Glomerular endothelial cell (primary cell): ENCODE measurements at places on chromosomes 5 and 9. TPM values are rescaled to one million over a fixed set of nuclear protein-coding genes. Genes with fewer than 3 reads are reported as not detected.

The FOXI1 gene
- total RNA-seq, result not detected in 2 replicates

The MROH2B gene
- not detected in 2 replicates for total RNA-seq

The CBY3 gene
- 3.0 TPM in 1 of 2 replicates, not detected in the other for total RNA-seq

The CPLANE1 gene
- 21.6 and 30.1 TPM in 2 replicates for total RNA-seq

The DRD1 gene
- not detected in 2 replicates for total RNA-seq

The PHF2 gene
- 19.3 and 22.9 TPM in 2 replicates for total RNA-seq

The TLE1 gene
- total RNA-seq, result 44.1 and 58.7 TPM in 2 replicates

The HAUS6 gene
- total RNA-seq, result 11.1 and 15.0 TPM in 2 replicates

The ARHGEF37 gene
- 4.6 and 8.5 TPM in 2 replicates for total RNA-seq

GRCh38 chr5:51890435-51891116 is 507.3 kb downstream of the ISL1 start:
- no peak for DNase-seq

GRCh38 chr9:108150736-108151586 is 661.4 kb upstream of the KLF4 start:
- DNase-seq, result peak; percentile 76

GRCh38 chr5:84729326-84729725 is 344.6 kb upstream of the EDIL3 start:
- DNase-seq, result no peak

DNA sequence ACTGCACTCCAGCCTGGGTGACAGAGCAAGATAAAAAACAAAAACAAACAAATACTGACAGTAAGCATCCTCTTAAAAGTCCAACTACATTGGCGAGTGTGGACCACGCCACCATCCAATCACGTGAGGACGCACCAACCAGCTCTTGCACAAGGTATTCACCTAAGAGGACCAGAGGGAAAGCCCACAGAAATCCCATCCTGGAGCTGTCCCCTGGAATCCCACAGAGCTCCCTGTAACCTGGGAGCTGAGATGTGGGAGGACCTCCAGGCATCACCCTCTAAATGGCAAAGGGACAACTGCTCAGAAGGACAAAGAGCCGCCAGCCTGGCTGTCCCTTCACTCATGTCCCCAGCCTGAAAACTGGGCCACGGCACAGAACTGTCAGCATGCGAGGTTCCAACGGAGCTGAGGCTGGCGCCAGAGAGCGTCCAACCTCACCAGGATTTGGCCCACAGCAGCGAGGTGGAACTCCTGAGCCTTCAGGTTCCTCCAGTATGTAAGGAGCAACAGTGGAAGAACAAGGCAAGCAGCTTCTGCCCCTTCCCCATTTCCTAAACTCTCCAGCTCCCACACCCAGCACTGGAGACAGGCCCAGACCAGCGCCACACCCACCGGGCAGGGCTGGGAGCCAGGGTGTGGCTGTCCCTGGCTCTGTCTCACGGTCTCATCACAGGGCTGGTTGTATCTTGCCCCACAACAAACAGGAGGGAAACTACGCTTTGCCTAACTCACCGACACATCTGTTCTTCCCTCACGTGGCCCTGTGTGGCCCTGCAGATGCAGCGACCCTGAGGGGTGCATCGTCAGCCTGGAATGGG is 15.2 kb downstream of the IPPK start:
- no peak for DNase-seq

DNA sequence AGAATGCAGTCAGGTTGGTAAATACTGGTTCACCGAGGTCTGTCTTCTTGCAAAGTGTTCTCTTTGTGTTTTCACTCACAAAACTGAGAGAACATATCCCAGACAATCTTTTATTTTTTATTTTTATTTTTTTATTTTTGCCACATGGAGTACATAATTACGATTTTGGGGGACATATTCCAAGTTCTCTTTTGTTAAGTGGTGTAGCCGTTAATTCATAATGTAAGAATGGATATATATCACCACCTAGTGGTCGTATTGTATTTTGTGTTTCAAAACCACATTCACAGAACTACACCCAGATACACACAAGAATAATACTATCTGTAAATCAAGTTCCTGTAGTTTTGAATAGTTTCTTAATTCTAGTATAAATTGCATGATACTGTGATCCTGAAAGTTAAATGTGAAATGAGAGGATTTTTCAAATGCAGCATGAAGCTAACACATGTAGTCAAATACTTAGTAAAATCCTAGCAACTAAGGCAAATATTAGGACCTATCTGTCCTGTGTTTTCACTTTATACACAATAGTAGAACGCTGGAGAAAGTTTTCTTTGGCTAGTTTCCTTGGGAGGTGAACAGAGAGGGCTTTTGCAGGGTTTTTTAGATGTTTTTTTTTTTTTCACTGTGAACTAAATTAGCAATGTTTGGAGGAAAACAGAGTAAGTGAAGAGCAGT is 92.7 kb downstream of the VCAN start:
- no peak for DNase-seq

GRCh38 chr5:170302653-170303501 is 5.3 kb upstream of the LCP2 start:
- no peak for DNase-seq

GRCh38 chr9:129361196-129361595 is 183.1 kb upstream of the IER5L start:
- no peak for DNase-seq

DNA sequence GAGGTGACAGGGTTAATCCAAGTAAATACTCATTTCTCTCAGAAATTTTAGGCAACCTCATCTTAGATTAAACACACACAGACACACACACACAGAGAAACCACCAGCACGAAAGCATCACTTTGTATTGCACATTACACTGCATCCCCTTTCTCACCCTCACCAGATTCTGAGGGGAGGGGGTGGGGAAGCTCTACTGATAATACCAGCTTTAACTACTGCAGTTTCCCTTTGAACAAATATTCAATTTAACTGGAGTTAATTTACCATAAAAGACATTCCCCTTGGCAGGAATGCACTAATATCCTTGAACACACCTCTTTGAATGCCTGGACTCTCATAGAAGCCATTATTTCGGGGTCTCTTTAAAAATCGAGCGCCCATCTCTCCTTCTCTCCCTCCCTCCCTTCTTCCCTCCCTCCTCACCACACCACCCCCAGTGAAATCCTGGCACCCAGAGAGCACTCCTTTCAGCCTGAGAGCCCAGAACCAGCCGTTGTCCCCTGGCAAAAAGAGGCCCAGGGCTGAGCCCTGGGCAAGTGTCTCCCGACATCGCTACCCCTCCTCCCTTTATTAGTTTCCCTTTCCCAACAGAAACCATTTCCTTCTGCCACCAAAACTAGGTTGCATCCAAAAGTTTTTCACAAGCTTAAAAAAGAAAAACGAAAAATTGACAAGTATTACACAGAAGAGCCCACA is 2.8 kb upstream of the NFIB start:
- no peak for DNase-seq

DNA sequence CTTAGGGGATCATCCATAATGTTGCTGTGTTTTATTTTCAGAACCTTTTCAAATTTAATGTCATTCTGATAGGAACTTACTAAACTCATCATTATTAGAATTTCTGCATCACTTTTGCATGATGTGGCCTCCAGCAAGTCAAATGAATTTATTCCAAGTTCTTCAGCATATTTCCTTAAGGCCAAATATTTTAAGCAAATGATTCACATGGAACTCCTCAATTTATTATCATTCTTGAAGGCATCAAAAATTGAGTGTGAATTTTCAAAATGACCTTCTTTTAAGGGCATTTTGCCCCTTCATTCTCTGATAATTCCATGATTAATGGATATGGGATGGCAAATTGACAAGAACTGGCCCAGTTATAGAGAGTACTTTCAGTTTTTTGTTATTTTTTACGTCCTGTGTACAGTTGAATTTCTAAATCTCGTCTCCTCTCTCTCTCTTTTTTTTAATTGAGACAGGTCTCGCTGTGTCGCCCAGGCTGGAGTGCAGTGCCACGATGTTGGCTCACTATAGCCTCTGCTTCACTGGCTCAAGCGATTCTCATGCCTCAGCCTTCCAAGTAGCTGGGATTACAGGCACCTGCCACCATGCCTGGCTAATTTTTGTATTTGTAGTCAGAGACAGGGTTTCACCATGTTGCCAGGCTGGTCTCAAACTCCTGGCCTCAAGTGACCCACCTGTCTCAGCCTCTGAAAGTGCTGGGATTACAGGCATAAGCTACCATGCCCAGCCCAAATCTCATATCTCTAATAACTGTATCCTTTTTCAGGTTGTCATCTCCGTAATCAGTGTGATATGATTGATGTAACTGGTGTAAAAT is 29.1 kb downstream of the GPR21 start:
- no peak for DNase-seq

DNA sequence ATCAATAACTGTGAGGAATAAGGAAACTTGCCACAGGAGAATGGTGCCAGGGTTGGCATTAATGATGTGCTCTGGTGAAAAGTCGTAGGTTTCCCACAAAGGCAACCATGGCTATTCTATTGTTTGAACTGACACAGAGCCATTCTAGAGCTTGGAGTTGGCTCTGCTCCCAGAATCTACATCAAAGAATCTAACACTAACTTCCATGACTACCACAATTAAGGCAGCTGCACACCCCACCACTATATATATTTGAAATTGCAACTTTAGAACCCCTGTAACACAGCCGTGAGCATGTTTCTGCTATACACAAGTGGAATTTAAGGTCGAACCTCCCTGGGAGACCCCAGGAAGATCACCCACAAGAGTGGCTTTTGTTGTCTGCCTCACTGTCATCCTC is 89.7 kb upstream of the CCDC152 start:
- DNase-seq, result no peak

GRCh38 chr5:10534561-10535530 is 29.0 kb upstream of the ANKRD33B start:
- no peak for DNase-seq

DNA sequence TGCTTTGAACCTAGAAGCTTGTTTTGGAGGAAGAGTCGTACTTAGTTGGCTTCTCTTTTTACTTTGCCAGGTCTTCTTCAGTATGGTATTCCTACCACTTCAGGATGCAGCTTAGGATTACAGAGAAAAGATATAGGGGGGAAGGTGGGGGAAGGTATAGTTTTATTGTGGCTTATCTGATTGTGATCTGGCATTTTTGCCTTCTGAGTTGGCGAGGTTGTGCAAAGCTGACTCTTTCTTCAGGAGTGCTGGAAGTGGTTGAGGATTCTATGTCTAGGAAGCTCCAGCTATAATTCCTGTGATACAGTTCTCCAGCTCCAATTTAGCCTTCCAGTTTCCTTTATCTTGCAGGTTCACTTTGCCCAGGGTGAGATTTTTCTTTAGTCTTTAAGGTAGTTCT is 7.0 kb downstream of the CDC42SE2 start:
- no peak for DNase-seq

GRCh38 chr9:126499005-126499910 is 114.5 kb upstream of the LMX1B start:
- no peak for DNase-seq

GRCh38 chr5:100800562-100800961 is 102.5 kb downstream of the ST8SIA4 start:
- DNase-seq, result no peak

GRCh38 chr5:53110156-53110555 is 599 bp upstream of the MOCS2 start:
- no peak for DNase-seq

DNA sequence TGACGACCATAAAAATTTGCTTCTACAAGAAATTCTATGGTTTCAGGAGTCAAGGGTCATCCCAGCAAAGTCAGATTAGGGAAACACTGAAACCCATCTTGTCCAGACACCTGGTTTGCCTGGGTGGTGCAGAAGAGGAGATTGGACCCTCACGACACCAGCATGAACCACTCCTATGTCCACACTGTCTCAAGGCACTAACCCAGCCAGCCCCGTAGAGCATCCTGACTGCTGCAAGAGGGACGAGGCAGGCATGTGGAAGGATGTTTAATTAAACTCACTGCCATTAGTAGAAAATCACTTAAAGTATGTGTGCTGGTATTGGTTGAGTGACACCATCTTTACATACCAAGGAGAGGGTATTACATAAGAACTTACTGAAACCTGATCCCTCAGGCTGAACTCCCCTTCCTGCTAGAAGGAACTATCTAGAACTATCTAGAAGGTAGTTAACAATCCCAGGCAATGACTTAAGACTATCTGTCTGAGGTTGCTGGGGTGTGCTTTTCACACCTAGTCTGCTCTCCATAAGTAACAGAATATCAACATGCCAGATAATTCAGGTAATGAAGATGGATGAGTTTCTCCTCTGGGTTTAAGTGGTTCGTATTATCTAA is 93.6 kb downstream of the SEMA6A start:
- DNase-seq, result no peak

DNA sequence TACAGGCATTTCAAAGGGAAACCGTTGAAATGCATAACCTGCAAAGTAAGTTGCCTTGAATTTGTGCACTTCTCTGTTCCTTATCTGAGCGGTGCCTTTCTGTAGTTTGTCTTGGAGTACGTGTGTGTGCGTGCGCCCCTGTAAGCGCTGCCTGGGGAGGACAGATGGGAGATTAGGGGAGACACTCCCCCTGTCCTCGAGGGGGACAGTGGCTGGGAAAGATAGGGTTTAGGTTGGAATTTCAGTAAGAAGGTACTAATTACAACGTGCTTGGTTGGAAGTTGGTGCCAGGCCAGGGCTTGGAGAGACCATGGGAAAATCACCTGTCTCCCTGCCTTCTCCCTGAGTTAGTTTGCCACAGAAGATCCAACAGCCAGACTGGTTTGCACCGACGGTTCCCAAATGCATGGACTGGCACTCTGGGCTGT is 73.2 kb downstream of the PIK3R1 start:
- no peak for DNase-seq

DNA sequence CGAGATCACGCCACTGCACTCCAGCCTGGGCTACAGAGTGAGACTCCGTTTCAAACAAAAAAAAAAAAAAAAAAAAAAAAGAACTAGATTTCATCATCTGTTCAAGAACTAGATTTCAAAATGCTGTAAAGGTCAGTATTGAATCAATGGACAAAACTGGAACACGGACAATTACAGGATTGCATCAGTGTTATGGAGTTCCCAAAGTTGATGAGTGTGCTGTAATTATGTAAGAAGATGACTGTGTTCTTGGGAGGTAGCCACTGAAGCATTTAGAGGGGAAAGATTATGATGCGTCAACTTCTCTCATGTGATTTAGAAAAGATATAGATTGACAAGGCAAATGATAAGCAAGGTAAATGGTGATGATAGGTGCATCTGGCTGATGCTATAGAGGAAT is 6.5 kb downstream of the FAM240B start:
- DNase-seq, result no peak

DNA sequence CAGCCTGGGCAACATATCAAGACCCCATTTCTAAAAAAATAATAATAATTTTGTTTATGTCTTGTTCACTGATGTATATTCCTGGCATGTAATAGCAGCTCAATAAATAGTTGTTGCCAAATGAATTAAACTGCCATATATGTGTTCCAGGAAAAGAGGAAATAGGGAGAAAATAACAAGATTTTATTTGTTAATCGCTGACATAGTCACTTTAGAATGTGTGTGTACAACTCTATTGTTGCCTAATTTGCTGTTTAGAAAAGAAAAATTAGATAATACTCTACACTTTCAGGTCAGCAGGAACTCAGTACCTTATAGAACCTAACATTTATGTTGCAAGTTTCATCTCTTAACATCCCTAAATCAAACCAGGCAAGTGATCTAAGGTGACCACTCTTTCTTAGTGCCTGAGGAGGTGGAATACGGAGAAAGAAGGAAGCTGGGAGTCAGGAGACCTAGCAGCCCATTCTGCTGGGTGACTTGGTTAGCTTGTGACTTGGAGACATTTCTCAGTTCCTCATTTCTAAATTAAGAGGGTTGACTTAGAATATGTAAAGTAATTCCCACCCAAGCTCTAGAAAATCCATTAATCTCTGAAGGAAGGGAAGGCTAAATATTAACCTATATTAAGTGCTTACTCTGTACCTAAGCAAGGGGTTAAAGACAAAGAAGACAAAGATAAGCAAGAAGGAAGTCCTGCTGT is 110.3 kb upstream of the IQGAP2 start:
- DNase-seq, result no peak

GRCh38 chr5:54426209-54426608 is 29.3 kb upstream of the HSPB3 start:
- DNase-seq, result no peak

- DNase-seq, result peak; percentile 75
Observed at GRCh38 chr5:43066799-43067741, 27.0 kb upstream of the ANXA2R start.
